ENCODE measurements at places on chromosomes 12 and 14.

DNA sequence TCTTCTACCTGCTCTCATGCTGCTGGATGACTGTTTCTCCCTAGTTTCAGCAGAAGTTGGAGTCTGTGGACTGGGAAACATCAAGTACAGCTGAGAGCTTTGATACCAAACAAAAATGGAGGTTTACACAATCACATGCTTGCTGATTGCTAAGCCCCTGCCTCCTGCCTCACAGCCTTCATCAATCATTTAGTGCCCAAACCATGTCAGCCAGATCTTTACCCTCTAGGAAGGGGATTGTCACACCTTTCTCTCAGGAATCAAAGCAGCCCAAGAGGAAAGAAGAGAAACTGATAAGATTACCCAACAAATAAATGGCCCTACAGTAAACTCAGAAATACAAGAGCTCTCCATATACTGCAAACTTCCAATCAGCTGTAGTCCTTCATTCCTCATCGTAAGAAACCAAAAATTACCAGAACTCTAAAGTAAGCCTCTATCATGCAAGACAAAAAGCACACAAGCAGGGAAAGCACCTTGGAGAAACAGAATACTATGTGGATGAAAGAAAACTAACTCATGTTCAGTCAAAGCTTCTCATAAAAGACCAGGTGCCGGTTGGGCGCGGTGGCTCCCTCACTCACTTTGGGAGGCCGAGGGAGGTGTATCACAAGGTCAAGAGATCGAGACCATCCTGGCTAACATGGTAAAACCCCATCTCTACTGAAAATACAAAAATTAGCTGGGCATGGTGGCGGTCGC lies 63.6 kb upstream of the RESF1 start:
- no peak overlapping the region for H3K4me3 ChIP-seq
- H3K4me1 ChIP-seq, result peaks cover 3% of the 10 kb centered on the region
- no peak overlapping the region for H3K27ac ChIP-seq

- no peaks in the 10 kb centered on the region for H3K36me3 ChIP-seq
- H3K4me1 ChIP-seq, result peaks cover 24% of the 10 kb centered on the region
Observed at GRCh38 chr12:58976146-58976545, 55.8 kb upstream of the LRIG3 start.

DNA sequence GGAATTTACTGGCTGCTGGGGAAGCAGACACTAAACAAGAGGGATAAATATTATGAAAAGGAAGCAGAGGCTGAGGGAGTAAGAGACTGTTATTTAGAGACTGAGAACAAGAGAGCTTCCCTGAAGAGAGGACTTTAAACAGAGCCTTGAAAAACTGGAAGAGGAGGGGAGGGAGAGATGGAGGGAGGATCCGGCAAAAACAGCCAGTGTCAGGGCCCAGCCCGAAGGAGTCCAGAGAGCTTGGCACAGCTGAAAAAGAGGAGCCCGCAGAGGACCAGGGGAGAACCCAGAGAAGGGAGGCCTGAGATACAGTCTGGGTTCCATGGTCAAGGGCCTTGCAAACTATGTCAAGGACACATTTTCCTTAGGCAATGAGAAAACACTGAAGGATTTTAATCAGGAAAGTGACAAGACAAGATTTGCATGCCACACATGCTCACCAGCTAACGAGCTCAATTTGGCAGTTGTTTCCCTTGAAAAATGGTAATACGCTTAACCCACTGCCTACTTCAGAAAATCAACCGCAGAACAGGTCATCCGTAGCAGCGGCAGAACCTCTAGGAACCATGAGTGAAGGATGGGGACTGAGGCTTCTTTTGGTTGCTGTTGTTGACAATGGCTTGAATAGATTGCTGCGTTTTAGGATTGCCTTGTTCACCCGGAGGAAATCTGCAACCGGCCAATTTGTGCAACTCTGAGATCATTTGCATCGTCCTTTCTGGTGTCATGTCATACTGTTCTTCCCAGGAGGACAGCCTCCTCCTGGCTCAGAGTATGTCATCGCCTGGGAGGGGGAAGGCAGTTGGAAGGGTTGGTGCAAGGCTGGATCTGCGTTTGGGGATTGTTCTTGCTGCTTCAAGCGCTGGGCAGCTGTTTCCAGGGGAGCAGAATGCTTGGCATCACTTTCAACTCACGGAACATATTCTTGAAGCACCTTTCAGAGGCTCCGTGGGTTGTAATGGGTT lies 108.2 kb downstream of the PRMT8 start:
- peaks cover 5% of the 10 kb centered on the region for H3K27me3 ChIP-seq
- H3K27ac ChIP-seq, result no peak overlapping the region
- DNase-seq, result no peak
- no peaks in the 10 kb centered on the region for H3K36me3 ChIP-seq
- no peak overlapping the region for H3K4me3 ChIP-seq

GRCh38 chr12:64892561-64892960 lies 68.1 kb downstream of the TBC1D30 start:
- H3K36me3 ChIP-seq, result no peaks in the 10 kb centered on the region
- no peak for DNase-seq
- H3K4me1 ChIP-seq, result peaks cover 2% of the 10 kb centered on the region
- H3K4me3 ChIP-seq, result no peak overlapping the region
- H3K27me3 ChIP-seq, result no peaks in the 10 kb centered on the region
- H3K27ac ChIP-seq, result no peak overlapping the region

- H3K27ac ChIP-seq, result peak overlapping the region; percentile 31
- H3K4me3 ChIP-seq, result peak overlapping the region; percentile 1
- H3K36me3 ChIP-seq, result no peaks in the 10 kb centered on the region
- peak; percentile 54 for DNase-seq
- H3K4me1 ChIP-seq, result peaks cover 48% of the 10 kb centered on the region
Observed at GRCh38 chr12:46386877-46387629, 14.5 kb upstream of the SLC38A2 start.

Measured in SJCRH30 (cell line).